Erythroblast (primary cell): ENCODE measurements at places on chromosomes 7 and 10.

DNA sequence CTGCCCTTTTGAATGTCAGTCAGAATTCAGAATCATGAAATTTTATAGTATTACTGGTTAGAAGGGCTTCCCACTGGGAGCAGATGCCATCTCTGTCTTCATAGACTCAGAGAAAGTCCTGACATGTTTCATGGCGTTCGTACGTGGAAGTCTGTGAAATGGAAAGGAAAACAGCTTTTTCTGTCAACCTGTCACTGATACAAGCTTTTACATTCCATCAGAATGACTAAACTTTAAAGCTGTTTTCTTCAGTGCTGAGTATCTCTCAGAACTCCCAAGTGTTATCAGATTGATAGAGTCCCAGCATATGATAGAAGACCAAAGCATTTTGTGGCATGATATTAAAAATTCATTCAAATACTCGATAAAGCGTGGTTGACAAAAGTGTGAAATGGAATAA is 726.7 kb upstream of the GALNT17 start:
- no peak for DNase-seq

DNA sequence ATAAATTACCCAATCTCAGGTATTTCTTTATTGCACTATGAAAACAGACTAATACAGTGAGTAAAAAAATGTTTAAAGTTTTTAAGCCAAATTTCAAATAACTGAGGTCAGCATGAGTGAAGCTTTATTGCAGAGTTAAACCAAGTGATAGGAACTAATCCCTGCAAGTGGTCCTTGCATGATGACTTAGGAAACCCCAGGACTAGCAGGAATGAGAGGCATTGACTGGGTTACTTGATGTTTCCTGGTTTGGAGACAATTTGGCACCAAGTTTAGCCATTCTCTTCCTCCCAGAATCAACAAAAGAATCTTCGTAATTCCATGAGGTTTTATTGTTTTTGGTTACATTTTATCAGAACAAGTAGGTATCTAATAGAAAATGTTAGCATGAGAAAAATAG is 194.2 kb downstream of the BICC1 start:
- no peak for DNase-seq

GRCh38 chr10:132482090-132482800 is 55.3 kb upstream of the INPP5A start:
- no peak for DNase-seq

DNA sequence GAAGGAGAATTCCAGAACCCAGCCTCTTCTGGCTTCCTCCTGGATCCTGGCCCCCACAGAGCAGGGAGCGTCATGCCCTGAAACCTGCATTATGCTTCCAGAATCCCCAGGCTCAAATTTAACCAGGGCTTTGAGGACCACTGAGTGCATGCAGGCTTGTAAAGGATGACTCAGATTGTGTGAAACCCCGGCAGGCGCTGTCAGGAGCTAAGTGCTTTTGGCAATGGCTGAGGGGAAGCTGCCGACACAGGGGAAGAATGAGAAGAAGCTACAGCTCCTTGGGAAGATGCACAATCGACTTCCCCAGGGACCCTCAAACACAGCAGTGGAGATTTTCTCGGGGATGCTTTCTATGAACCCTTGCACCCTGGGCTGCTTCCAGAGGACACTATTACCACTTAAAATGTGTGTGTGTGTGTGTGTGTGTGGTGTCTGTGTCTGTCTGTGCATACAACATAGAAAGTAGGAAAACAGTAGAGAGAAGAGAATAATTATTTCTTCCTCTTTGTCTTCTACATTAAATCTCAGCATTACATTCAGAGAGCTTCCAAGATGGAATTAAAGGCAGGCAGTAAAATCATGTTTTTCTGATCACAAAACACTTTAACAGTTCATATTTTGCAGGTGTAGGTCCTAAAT is 183.5 kb upstream of the INHBA start:
- DNase-seq = no peak

DNA sequence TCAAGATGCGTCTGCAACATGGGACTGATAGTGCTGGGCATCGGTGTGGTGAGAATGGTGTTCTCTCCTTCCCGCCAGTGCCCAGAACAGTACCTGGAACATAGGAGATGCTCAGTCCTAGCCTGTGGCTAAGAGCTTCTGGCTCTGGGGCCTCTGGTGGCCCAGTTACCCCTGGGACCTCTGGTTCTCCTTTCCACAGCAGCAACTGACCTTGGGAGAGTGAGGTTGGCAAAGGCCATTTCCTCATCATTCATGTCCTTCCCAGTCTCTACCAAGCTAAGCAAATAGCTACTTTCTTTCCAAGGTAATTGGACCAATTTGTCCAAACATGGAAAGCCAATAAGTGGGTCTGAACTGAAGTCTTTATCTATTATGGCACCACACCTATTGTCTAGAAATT is 11.6 kb upstream of the GOLGA7B start:
- no peak for DNase-seq

DNA sequence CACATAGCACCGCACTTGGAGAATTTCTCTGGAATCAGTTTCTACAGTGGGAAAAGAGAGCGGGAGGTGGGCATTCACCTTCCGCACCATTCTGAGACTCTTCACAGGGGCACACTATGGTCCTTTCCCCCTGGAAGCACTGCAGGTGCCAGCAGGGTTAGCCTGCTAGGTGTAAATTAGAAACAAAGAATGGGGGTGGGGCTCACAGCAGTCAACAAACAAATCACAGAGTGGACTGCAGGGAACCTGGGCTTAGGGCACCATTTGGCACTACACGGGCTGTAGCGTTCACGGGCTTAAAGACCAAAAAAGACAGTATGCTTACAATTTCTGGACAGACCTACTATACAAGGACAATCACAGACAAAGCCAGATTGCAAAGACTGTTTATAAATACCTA is 8.0 kb upstream of the PKD1L1 start:
- no peak for DNase-seq

DNA sequence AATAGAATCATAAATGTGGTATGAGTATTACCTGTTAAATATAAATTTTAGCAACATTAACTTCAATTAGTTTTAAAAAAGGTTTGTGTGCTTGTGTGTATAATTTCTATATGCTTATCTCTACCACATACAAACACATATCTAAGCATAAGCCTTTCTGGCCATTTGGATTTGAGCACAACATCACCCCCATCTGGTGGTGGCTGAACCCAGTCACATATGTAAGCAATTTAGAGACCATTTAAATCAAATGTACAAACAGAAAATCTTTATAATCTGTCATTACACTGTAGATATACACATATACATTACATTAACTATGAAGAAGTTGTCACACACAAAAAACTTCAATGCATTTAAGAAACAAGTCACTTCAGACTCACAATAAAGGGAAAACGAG is 31.7 kb downstream of the GPR22 start:
- peak; percentile 90 for DNase-seq
